Activated T-cell treated with anti-CD3 and anti-CD28 coated beads for 24 hours (primary cell): ENCODE measurements at places on chromosomes 7 and 10.

GRCh38 chr7:7761974-7762779 lies 43.8 kb upstream of the RPA3 start:
- DNase-seq, result no peak

DNA sequence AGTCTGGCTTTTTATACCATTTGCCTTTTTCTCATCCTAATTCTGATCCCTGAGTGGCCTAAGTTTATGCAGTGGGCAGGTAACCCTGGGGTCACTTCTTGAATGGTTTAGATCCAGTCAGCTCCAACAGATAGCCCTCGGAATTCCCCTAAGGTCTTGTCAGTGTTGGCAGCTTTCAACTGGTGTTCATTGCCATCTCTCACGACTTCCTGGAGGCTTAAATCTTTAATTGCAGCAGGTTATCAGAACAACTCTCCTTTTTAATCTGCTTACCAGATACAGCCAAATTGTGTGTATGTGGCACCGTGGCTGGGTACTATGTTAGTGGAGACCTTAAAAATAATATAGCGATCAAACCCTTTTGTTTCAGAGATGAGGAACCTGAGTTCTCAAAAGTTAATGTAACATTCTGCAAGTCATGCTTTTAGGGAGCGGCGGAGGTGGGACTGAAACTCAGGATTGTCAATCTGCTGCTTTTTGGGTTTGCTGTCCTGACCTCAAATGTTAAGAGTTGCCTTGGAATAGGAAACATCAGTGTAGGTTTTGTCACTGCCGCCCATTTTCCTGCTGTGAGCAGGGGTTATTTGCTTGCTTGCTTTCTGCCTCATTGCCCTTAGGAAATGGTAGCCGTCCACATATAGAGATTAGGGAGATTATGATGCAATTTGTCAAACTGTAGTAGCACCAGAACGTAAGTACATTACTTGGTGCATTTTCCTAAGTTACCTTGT lies 818 bp downstream of the DLD start:
- DNase-seq, result no peak

- no peak for DNase-seq
Measured at GRCh38 chr7:15334536-15335263, 227.1 kb downstream of the AGMO start.

- DNase-seq, result no peak
Measured at GRCh38 chr7:79702116-79702515, 248.6 kb upstream of the MAGI2 start.

- DNase-seq, result no peak
Measured at GRCh38 chr10:58140691-58141347, 126.9 kb downstream of the IPMK start.

GRCh38 chr7:23075571-23075970 lies 30.0 kb upstream of the KLHL7 start:
- no peak for DNase-seq

GRCh38 chr7:93062599-93062998 lies 55.2 kb downstream of the SAMD9 start:
- no peak for DNase-seq

DNA sequence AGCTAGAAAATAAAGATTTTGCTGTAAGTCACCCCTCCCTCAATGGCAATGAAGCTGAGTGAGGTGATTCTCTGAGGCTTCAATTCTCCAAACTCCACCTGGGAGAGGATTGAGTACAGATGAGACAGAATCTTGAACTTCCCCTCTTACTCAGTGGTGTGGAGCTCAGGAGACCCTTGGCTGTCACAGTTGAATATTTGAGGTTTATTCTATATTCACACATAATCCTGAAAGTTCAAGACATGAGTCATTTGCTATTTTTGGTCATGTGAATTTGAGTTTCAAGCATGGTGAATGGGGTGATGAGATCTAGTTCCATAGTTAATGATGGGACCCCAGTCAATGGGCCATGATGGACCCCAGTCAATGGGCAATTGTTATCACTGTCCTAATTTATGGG lies 13.9 kb upstream of the TECTB start:
- no peak for DNase-seq

DNA sequence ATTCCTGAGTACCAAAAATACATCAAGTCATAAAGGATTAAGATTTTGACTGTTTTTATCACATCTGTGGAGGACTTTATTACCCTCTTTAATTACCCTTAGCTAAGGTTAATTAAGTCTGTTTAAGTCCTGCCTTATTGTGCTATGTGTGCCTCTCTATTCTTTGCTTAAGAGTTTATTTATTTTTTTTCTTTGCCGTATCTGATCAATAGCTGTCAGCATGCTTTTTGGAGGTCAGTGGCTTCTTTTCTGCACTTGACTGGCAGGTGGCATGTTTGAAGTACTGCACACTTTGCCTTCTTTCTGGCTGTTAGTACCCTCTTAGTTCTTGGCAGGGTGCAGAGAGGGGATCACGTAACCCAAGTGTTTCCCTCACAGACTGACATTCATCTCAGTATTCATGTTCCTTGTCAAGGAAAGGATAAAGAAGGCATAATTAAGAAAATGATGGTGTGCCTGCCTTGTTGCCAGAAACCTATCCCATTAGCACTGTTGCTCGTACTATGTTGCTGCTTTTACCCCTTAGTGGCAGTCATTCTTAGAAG lies 225.8 kb downstream of the EXOC4 start:
- no peak for DNase-seq

DNA sequence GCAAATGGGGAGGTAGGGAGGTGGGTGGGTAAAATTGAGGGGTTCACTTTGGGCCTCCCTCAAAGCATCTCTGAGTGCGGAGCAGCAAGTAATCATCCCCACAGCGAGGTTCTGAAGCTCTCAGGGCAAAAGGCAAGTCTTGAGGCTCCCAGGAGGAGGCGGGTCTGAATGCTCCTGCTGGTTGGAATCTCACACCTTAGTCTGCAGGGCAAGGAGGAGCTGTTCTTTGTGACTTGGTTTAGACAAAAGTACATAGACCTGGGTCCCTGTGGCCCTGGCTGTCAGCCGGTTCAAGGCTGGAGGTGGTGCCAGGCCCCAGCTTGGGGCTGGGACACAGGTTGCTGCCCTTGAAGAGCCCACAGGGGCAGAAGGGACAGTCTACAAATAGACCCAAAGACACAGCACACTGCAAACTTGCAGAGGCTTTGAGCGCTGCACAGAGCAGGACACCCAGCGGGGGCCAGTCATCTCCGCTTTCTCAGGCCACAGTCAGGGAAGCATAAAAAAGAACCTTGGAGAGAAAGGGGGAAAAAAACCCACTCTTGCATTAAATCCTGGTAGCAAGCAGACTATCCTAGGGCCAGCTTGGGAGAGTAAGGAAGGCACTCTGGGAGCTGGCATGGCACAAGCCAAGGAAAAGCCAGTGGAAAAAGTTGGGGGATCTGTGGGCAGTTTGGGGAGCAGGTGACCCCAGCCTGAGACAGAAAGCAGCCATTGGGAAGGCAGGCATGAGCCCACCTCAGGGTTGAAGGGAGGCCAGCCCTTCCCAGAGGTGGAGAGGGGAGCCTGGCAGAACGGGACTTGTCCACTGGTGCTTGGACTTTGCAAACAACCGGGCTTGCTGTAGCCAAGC lies 926 bp upstream of the C10orf71 start:
- DNase-seq, result no peak

DNA sequence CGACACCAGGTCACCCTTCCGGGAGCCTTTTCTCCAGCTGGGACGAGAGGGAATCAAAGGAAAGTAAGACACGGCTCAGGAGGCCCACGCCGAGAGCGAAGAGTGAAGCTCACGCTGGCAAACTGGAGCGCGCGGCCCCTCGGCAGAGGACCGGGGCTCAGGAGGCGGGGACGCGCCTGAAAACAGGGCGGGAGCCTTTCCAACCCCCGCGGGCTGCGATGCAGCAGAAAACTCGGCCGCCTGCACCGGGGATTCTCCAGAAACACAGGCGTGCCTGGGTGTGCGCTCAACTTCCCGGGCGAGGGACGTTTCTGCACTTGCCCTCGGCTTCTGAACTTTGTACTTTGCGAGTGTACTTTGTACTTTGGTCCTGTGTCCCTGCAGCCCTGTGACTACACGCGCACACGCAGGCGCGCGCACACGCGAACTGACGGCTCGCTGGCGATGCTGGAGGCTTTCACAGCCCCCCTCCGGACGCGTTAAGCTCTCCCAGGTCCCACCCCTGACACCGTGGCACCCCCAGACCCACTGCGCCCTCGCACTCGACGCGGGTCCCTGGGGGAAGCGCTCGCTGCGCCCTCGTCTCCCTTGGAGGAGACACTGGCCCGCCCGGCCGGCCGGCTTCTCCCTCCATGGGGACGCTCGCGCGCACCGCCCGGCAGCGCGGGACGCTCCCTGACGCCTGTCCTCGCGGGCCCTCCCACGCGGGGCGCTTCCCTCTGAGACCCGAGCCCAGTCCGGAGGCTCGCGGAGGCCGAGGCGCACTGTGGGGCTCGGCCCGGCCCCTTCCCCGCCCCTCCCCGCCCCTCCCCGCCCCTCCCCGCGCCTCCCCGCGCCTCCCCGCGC lies 588 bp upstream of the PAOX start:
- DNase-seq, result peak; percentile 49

DNA sequence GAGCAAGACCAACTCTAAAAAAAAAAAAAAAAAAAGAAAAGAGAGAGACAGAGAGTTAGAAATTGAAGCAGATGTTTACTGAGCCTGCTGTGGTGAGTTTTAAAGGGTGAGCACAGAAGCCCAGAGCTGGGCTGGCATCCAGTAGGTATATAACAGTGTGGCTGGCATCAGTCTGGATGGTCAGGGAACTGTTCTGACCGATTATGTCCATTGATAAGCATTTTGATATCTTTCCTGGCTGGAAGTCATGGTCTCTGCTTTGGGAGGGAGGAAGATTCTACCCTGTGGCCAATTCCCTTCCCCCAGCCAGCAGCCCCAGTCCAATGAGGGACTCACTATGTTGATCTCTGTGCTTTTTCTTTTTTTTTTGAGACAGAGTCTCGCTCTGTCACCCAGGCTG lies 65.2 kb upstream of the PODXL start:
- no peak for DNase-seq

DNA sequence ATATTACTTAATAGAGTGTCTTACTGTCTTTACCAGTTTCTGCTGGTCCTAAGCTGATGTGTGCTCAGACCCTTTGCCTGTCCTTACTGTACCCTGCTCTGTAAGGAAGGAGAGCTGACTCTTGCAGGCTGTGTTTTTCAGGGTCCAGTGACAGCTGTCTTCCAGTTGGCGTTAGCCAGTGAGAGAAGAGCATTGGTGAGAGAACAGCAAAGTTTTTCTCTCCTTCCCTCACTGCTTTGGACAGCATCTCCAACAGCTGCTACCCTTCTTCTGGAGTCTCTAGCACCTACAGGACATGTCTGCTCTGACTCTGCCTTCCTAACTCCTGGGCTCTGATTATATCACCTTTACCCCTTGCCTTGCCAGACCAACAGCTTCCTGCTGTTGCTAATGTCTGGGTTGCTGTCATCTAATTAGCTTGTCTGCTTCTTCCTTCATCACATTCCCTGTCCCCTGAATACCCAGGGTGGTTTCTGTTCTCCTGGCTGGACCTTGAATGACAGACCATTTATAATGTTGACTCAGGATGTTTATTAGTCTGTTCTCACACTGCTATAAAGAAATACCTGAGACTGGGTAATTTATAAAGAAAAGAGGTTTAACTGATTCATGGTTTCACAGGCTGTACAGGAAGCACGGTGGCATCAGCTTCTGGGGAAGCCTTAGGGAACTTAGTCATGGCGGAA lies 23.5 kb upstream of the PANK1 start:
- no peak for DNase-seq

GRCh38 chr7:44101303-44101965 lies 2.7 kb upstream of the AEBP1 start:
- no peak for DNase-seq

GRCh38 chr7:129536323-129536722 lies 34.0 kb downstream of the SMKR1 start:
- DNase-seq, result no peak

GRCh38 chr7:77205706-77206105 lies 6.1 kb upstream of the FGL2 start:
- no peak for DNase-seq

GRCh38 chr7:74225400-74225799 lies 15.6 kb downstream of the LAT2 start:
- no peak for DNase-seq

DNA sequence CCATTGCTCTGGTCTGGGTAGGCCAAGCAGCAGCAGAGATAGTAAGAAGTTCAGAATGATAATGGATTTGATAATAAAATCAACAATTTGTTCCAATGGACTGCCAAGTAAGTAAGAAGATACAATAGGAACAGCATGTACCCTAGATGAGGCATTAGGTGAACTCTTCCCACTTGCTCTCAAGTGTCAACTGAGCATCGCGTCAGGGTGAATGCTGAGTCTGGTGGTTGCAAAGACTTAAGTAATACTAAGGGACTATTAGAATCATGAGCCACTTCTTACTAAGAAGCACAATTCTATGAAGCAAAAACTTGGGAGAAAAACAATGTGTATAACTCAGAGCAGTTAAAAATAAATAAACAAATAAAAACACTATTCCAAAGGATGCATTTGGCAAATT lies 54.5 kb downstream of the LRRN3 start:
- DNase-seq, result no peak

DNA sequence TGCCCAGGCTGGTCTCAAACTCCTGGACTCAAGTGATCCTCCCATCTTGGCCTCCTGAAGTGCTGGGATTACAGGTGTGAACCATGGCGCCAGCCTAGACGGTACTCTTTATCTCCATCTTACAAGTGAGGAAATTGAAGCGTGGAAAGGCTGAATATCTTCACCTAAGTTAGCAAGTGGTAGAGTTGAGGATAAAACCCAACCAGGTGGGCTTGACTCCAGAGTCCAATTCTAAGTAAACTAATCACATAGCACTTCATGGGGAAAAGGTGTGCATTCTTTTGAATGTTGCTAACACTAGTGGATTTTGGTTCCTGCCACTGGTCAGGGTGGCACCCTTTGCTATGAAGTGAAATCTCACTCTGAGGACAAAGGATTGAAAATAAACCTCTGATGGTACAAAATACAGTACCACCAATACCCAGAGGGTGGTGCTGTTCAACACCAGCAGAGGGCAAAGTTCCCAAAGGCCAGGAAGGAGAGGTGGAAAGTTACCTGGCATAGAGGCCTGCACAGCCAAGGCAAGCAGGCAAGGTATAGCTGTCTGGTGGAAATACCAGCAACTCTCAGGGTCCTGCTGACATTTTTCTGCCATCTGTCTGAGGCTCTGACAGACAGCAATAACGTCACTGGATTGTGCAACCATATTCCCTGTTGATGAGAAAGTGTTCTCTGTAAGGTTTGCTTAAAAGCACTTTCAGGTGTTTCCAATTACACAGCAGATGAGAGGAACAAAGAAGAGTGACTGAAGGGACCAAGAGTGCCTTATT lies 17.6 kb downstream of the ZDHHC16 start:
- peak; percentile 30 for DNase-seq
